ENCODE measurements at places on chromosomes 4 and X.

GRCh38 chr4:142367418-142368180 lies 478.5 kb downstream of the INPP4B start:
- DNase-seq, result no peak
- H3K27ac ChIP-seq, result no peak overlapping the region
- no peaks in the 10 kb centered on the region for H3K27me3 ChIP-seq
- H3K4me3 ChIP-seq, result no peak overlapping the region
- peaks cover 18% of the 10 kb centered on the region for H3K36me3 ChIP-seq

DNA sequence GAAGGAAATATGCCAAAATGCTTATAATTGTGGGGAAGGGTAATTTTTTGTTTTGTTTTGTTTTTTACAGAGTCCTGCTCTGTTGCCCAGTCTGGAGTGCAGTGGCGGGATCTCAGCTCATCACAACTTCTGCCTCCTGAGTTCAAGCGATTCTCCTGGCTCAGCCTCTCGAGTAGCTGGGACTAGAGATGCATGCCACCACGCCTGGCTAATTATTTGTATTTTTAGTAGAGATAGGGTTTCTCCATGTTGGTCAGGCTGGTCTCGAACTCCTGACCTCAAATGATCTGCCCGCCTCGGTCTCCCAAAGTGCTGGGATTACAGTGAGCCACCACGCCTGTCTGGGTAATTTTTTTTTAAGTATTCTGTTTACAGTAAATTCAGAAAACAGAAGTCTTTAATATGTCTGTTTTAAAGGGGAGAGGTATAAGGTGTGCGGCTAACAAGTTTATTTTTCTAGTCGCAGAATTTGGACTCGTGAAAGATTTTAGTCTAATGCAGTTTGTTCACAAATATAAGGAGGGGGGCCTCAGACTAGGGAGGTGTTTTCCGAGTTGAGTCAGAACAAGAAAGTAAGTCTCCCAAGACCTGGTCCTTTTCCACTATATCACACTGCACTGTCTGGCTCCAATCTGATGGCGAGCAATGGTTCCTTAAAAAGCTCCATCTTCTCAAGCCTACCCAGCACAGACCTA lies 1.5 kb downstream of the ACSL1 start:
- H3K4me1 ChIP-seq, result peaks cover 15% of the 10 kb centered on the region
- H3K36me3 ChIP-seq, result no peaks in the 10 kb centered on the region
- no peak overlapping the region for H3K27ac ChIP-seq
- DNase-seq, result no peak
- peak overlapping the region; percentile 79 for H3K4me3 ChIP-seq

GRCh38 chrX:150216716-150217115 lies 146.4 kb upstream of the MAMLD1 start:
- H3K27me3 ChIP-seq, result peaks cover 33% of the 10 kb centered on the region
- DNase-seq, result no peak
- H3K4me3 ChIP-seq, result no peak overlapping the region
- H3K27ac ChIP-seq, result no peak overlapping the region
- H3K4me1 ChIP-seq, result no peaks in the 10 kb centered on the region
- H3K36me3 ChIP-seq, result no peaks in the 10 kb centered on the region

DNA sequence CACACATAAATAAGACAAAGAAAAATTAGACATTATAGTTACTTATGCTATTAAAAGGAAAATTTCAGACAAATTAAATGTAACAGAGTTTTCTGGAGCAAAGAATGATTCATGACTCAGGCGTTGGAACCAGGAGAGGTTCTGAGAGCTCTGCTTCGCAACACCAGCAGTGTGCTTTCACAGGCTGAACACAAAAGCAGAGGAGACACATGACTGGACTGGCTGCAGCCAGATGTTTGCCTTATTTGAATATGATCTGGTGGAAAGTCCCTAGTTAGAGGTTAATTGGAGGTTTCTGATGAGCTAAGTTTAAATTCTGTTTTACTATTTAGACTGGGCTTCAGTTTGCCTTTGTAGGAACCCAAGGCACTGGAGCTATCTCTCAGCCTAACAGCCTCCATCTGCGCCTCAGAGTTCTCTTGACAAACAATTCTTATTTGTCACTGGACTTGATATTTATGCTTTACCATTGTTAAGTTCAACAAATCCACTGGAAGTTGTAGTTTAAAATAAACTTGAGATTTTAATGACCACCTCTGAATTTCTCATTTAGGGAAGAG lies 16.2 kb downstream of the BOD1L1 start:
- H3K27ac ChIP-seq, result no peak overlapping the region
- no peak overlapping the region for H3K4me3 ChIP-seq
- H3K27me3 ChIP-seq, result no peaks in the 10 kb centered on the region
- no peak for DNase-seq
- peaks cover 44% of the 10 kb centered on the region for H3K36me3 ChIP-seq
- H3K4me1 ChIP-seq, result no peaks in the 10 kb centered on the region

DNA sequence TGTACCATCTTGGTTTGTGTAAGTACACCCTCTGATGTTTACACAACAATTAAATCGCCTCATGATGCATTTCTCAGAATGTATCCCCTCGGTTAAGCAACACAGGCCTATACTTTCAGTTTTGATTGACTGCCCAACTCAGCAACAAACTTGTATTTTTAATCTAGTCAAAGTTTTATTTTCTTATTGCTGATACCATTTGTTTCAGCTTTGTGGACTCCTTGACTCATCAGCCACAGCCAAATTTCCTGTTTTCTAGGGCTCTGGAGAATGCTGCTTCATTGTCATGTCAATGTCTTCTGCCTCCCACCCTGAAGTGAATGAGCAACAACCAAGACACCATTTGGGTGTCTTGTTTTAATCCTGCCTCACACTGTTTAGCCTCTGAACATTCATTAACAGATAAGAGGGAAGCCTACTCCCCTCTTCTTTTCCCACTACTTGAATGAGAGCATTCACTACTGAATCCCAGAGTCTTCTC lies 14.0 kb downstream of the BBS12 start:
- no peak overlapping the region for H3K27ac ChIP-seq
- H3K4me3 ChIP-seq, result no peak overlapping the region
- H3K36me3 ChIP-seq, result peaks cover 19% of the 10 kb centered on the region
- H3K27me3 ChIP-seq, result no peaks in the 10 kb centered on the region
- no peak for DNase-seq
- no peaks in the 10 kb centered on the region for H3K4me1 ChIP-seq

- H3K27ac ChIP-seq, result no peak overlapping the region
- H3K4me3 ChIP-seq, result no peak overlapping the region
- H3K4me1 ChIP-seq, result no peaks in the 10 kb centered on the region
- H3K27me3 ChIP-seq, result peaks cover 12% of the 10 kb centered on the region
- H3K36me3 ChIP-seq, result no peaks in the 10 kb centered on the region
Measured at GRCh38 chr4:623914-624566, 1.3 kb upstream of the PDE6B start.

DNA sequence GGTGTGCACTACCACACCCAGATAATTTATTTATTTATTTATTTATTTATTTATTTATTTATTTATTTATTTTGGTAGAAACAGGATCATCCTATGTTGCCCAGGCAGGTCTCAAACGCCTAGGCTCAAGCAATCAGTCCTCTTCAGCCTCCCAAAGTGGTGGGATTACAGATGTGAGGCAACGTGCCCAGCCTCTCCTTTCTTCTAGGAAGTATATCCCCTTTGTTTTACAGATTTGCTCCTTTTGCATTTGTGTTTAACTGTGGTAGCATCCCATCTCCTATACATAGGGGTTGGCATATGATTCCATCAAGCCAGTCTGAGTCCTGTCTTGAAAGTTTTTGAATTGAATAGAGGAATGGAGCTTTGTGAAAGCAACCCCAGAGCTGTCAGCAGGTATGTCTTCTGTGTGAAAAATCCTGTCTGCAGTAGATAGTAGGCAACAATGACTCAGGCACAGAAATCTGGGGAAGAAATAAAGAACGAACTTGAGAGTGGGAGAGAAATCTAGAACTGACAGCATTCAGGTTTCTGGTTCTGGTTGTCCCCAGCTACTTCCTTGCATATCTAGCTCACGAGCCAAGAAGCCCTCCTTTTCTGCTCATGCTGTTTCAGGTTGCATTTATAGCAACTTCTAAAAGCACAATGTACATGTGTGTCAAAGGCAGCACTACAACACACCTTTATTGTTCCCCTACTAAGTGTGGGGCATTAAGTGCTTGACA lies 113.7 kb upstream of the LSM6 start:
- H3K4me3 ChIP-seq, result no peak overlapping the region
- DNase-seq, result no peak
- no peaks in the 10 kb centered on the region for H3K36me3 ChIP-seq

- H3K27ac ChIP-seq, result no peak overlapping the region
- no peak overlapping the region for H3K4me3 ChIP-seq
- H3K27me3 ChIP-seq, result no peaks in the 10 kb centered on the region
- DNase-seq, result no peak
- H3K4me1 ChIP-seq, result no peaks in the 10 kb centered on the region
- peaks cover 14% of the 10 kb centered on the region for H3K36me3 ChIP-seq
Measured at GRCh38 chrX:56788717-56789122, 59.7 kb downstream of the NBDY start.

GRCh38 chr4:1055721-1056590 lies 44.5 kb downstream of the FGFRL1 start:
- H3K27me3 ChIP-seq, result peaks cover 84% of the 10 kb centered on the region
- no peak overlapping the region for H3K4me3 ChIP-seq

DNA sequence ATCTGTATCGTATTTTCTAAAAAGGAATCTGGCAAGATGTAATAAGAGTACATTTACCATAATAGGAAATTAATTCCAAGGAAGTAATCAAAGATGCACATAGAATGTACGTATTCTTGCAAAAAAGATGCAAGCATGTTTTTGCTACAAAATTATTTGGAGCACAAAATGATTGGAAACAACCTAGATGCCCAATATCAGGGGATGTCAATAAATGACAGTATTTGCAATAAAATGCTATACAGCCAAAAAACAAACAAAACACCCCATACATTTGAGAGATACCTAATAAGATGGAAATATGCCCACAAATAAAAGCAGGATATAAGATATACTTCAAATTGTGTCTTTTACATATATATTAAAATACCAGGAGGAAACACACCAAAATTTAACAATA lies 29.3 kb upstream of the MAML3 start:
- no peak for DNase-seq
- H3K36me3 ChIP-seq, result no peaks in the 10 kb centered on the region
- H3K27ac ChIP-seq, result no peak overlapping the region

- DNase-seq, result no peak
- H3K27ac ChIP-seq, result no peak overlapping the region
- peaks cover 10% of the 10 kb centered on the region for H3K4me1 ChIP-seq
- no peaks in the 10 kb centered on the region for H3K27me3 ChIP-seq
- H3K4me3 ChIP-seq, result no peak overlapping the region
Measured at GRCh38 chr4:112060212-112060611, 85.0 kb upstream of the FAM241A start.

GRCh38 chr4:96354036-96354712 lies 514.3 kb downstream of the PDHA2 start:
- H3K36me3 ChIP-seq, result no peaks in the 10 kb centered on the region
- no peak overlapping the region for H3K27ac ChIP-seq
- no peak for DNase-seq
- peaks cover 36% of the 10 kb centered on the region for H3K4me1 ChIP-seq
- H3K27me3 ChIP-seq, result no peaks in the 10 kb centered on the region
- no peak overlapping the region for H3K4me3 ChIP-seq

DNA sequence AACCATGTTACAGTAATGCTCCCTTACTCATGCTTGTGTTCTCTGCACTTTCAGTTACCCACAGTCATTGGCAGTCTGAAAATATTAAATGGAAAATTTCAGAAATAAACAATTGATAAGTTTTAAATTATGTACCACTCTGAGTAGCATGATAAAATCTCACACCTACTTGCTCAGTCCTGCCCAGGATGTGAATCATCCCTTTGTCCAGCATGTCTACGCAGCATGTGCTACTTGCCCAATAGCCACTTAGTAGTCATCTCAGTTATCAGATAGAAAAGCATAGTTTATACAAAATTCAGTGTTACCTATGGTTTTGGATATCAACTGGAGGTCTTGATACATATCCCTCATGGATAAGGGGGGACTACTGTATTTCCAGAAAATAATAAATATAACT lies 577.1 kb downstream of the GALNTL6 start:
- peaks cover 6% of the 10 kb centered on the region for H3K4me1 ChIP-seq
- H3K4me3 ChIP-seq, result no peak overlapping the region
- H3K27ac ChIP-seq, result no peak overlapping the region
- DNase-seq, result no peak
- H3K27me3 ChIP-seq, result no peaks in the 10 kb centered on the region
- no peaks in the 10 kb centered on the region for H3K36me3 ChIP-seq

DNA sequence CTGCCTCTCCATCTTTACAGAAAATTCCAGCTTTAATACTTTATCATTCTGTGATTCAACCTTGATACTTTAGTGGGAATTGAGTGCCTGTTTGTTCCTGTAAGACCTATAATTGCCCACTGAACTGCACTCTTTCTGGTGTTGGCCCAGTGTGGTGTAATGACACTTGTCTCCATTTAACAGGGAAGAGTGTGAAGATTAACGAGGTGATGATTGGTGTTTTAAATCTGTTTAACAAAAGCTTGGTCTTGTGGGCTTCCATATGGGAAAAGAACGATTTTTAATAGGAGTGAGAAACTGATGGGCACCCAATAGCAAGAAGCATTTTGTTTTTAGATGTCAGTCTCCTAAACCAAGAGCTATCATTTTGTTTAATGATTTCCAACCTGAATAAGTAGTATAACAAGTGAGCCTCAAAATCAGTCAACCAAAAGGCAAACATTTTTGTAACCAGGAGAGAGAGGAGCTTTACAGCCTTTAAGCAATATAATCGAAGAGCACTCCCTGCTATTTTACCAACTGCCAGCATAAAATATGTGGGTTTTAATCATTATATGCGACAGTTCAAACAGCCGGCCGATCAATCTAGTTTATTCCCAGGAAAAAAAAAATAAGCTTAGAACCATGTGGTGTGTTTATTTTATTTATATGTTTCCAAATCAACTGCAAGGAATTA lies 50.2 kb downstream of the SUPT20HL1 start:
- H3K36me3 ChIP-seq, result no peaks in the 10 kb centered on the region
- H3K27me3 ChIP-seq, result peaks cover 9% of the 10 kb centered on the region
- H3K27ac ChIP-seq, result no peak overlapping the region
- DNase-seq, result no peak
- no peak overlapping the region for H3K4me3 ChIP-seq

All from mesothelial cell of epicardium (in vitro differentiated cells).